Stimulated activated CD8-positive, alpha-beta memory T cell treated with anti-CD3 and anti-CD28 coated beads, Interleukin-15, amount 100 ng/mL, for 4 hours (primary cell): ENCODE measurements at places on chromosomes 13 and 19.

- peak; percentile 5 for DNase-seq
These were observed 60.0 kb downstream of the TPT1 start for GRCh38 chr13:45280751-45281634.

DNA sequence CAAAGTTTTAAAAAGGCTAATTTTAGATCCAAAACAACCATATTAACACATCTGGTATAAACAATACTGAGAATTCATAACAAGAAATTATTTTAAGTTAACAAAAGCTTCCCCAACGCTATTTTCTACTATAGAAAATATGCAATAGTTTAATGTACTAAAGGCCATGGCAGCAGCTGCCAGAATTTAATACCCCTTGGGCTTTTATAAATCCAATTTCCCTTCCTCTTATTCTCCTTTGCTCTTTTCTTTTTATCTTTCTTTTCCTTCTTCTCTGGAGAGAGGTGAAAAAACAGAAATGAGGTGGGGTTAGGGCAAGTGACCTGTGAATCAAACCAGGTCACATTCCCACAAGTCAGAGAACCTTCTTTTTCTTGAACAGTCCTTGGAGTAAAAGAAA is 58.9 kb downstream of the ENOX1 start:
- no peak for DNase-seq

DNA sequence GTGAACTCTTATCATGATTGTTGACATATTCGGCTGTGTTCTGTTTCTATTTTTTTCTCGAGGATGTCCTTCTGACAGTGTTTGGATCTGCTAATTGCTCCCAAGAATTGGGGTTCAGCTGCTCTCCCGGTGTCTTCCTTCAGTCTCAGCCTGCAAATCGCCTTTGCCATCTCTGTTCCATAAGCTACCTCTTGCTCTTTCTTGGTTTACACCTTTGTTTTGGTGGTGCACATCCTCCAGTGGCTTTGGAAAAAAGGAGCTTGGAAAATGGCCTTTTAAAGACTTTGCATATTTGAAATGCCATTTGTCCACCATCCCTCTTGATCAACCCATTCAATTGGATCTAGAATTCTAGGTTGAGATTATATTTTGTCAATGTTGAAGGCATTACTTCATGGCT is 137.2 kb downstream of the URI1 start:
- no peak for DNase-seq

GRCh38 chr13:39565036-39565949 is 37.7 kb downstream of the LHFPL6 start:
- DNase-seq, result no peak

DNA sequence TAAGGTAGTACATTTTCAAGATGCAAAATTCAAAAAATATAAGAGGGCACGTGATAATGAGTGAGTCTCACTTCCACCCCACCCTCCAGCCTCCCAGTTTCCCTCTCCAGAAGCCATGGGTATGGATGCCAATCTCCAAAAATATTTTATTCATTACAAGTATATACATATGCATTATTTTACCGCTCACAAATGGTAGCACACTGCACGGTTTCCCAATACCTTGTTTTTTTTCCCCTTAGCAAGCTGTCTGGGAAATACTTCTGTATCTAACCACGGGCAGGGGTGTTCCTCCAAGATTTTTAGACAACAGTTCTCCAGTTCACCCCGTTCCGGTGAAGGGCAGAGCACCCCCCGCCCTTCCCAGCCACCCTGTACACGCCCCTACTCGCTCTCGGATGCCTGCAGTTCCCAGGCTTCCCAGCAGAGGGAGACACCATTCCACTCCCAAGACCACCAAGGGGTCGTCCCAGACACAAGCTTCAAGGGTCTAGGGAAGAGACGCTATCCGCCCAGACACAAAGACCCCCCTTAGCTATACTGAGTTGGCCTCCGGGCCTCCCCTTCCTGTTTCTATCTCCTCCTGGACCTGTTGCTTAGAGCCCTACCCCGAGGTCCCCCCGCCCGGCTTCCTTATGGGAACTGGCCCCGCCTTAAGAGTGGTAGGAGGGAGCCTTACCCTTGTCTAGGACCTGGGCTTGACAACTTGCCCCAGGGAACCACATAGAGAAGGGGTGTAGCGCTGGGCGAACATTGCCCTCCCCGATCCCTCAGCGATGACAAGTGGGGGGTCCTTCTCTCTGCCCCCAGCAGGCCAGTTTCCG is 1.1 kb upstream of the FXYD3 start:
- DNase-seq, result peak; percentile 35

DNA sequence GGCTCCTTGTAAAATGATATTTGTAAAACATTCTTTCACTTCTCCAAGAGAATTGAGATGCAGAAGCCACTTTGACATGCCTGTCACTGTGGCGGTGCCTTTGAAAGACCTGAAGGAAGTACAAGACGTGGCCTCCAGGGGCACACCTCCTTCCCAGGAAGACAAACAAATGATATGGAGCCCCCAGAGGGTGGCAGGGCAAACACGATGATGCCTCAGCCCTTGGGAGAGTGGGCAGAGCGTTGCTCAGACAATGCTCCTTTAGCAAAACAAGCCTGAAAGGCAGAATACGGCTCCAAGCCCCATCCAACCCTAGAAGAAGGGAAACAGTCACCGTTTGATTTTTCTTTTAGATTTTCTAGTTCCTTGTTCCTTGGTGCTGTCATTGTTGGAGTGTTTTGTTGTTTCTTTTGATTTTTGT is 9.2 kb upstream of the ATP12A start:
- no peak for DNase-seq

DNA sequence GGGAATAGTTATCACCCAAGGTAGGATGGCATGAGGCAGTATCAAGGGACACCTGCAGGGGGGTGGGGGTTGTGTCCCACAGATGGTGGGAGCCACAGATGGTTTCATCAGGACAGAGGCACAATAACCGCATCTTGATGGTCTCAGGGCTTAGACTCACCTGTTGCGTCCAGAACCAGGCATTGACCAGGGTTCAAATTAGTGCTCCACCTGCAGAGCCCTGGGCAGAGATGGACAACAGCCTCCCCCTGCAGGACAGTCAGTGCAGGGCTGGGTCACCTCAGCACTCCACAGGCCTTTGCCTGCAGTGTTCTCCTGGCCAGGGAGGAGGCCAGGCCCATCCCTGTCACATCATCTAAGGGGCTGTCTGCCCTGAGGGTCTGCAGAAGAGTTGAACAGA is 14.5 kb upstream of the CEACAM1 start:
- no peak for DNase-seq

DNA sequence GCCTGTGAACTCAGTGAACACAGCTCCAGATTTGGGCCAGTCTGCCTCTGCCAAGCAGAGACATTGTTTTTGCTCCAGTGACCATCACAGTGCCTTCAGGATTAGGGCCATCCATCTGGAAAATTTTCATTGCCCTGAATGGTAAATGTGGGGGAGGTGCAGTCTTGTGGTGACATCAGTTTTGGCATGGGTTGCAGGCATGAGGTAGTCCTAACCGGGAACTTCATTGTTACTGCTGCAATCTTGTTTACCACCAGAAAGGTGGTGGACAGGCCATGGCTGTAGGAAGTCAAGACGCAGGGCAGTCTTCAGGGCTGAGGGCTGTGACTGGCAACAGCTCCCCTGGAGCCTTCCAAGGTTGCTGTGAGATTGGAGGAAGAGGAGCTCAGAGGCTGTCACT is 55.2 kb downstream of the SPATA13 start:
- no peak for DNase-seq

- no peak for DNase-seq
These were observed 728.9 kb upstream of the ARGLU1 start for GRCh38 chr13:107296804-107297203.

GRCh38 chr19:7928741-7929701 is 3.1 kb upstream of the CTXN1 start:
- DNase-seq, result no peak

DNA sequence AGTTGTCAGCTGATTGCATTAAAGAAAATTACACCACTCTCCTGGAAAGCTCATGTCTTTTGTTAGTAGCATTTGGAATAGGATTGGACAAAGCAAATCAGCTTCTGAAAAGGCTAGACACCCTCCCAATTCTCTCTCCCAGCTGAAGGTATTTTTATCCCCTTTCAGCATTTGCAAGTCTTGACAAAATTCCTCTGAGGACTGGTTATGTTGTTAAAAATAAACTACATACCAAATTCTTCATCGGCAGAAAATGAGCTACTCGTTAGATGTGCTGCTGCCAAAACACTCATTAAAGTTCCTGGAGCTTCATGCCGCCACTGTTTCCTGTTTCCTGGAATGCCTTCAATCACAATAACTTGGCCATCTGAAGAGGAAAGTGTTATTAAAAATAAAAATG is 37.1 kb downstream of the UTP14C start:
- no peak for DNase-seq

DNA sequence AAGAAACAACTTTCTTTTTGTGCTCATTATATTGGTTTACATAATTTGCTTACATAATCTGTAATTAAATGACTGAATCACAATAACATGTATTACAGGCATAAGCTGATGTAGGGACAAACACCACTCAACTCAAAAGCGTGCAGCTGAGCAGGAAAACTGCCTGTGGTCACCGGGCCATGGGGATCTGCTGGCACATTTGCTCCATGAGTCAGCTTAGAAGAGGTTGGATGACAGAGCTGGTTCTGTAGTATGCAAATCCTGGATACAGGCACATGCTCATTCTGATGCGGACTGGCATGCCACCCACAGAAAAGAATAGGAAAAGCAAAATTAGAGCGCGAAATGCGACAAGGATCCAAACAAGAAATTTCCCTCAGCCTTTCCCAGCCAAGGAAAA is 128.6 kb downstream of the USP12 start:
- no peak for DNase-seq

GRCh38 chr19:37969695-37970094 is 62.7 kb downstream of the SIPA1L3 start:
- DNase-seq, result no peak

DNA sequence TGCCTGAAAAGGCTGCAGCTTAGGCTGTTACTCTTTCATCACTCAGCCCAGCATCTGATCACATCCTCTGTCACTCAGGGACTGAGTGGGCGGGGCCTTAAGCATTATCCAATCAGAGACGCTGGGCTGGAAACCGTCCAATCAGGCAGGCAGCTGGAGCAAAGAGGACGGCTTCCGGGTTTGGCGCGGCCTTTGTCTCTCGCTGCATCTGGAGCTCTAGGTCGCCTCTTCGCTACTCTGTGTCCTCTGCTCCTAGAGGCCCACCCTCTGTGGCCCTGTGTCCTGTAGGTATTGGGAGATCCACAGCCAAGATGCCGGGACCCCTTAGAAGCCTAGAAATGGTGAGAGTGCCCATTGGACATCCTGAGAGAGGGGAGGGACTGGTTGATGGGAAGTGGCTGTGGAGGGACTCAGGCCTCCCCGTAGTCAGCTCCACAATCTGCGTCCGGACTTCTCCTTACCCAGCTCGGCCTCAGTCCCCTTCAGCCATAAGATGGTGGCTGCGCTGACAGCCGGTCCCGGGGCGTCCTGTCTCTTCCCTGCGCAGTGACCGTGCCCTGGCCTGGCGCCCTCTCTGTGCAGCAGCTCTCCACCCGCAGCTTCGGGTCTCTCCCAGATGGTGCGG is at the start of gene ZNF486:
Gene ZNF486 (plus strand): TSS at position 195 of the 625 bp plus-strand sequence. CDS start 117 bp downstream, at position 312.
- DNase-seq, result peak; percentile 65

DNA sequence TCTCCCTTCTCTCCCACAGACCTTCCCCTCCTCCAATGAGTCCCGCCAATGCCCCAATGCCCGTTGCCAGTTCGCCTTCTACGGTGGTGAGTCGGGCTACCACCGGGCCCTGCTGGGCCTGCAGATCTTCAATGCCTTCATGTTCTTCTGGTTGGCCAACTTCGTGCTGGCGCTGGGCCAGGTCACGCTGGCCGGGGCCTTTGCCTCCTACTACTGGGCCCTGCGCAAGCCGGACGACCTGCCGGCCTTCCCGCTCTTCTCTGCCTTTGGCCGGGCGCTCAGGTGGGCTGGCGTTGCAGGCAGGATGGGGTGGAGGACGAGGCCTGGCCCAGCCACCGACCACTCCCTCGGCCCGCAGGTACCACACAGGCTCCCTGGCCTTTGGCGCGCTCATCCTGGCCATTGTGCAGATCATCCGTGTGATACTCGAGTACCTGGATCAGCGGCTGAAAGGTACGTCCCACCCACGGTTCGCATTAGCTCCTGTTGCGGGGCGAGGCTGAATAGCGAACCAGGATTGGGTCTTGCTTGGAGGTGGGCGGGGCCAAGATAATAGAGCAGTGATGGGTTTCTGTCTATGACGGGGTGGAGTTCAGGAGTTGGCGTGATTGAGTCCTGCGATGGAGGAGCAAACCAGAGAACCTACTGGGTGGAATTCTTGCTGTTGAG is 11.1 kb downstream of the SLC44A2 start:
- no peak for DNase-seq

GRCh38 chr19:4429771-4430171 is 27.3 kb downstream of the CHAF1A start:
- no peak for DNase-seq

- DNase-seq, result no peak
These were observed 79.1 kb upstream of the GPR12 start for GRCh38 chr13:26839682-26840081.

- no peak for DNase-seq
These were observed 37.1 kb upstream of the ISYNA1 start for GRCh38 chr19:18475004-18475453.

- DNase-seq, result no peak
These were observed 8.8 kb downstream of the SCEL start for GRCh38 chr13:77544355-77544754.

GRCh38 chr13:91045351-91046034 is 302.0 kb upstream of the MIR17HG start:
- no peak for DNase-seq

DNA sequence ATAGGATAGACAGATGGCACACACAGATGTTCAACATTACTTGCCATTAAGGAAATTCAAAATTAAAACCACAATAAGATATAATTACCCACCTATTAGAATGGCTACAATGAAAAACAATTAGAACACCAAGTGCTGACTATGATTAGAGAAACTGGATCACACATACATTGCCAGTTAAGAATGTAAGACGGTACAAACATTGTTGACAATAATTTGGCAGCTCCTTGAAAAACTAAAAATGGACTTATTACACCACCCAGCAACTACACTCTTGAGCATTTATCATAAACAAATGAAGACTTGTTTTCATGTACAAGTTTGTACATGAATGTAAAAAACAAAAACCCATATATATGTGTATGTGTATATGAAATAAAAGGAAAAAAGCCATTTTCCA is 13.7 kb downstream of the ZNF461 start:
- DNase-seq, result no peak

DNA sequence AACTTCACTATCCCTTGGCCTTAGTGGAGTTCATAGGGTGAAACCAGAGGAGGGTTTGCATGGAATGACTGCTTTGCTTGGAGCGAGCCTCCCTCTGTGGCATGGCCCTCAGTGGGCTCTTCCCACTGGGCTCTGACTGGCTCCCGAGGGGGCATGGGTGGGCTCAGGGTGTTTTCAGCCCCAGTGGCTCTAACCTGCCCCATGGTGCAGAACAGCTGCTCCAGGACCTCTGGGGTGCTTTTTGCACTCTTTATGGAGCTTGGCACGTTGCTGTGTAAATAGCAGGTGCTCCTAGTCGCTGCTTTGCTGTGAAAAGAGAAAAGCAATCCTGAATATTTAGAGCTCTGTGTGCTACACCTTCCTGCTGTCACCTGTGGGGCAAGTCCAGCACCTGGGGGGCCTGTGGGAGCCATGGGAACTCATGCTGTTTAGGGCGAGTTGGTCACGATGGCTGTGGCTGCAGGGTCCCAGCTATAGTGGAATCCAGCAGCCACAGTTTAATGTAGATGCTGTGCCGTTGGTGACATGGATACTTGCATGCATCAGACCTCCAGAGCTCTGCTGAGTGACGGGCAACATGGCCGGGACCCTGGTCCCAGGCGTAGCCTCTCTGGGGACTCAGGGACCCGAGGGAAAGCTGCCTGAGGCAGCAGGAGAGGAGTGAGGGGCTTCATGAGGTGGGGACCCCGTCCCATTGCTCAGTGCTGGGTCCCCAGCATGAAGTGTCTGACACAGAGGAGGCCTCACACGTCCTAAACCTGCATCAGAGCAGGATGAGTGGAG is 14.3 kb upstream of the MCF2L start:
- DNase-seq, result no peak

- DNase-seq, result no peak
These were observed 10.0 kb upstream of the IGFL3 start for GRCh38 chr19:46134527-46134926.
